ENCODE measurements at places on chromosomes 7 and 10. TPM values are rescaled to one million over a fixed set of nuclear protein-coding genes. Genes with fewer than 3 reads are reported as not detected.

The C10orf71 gene
- not detected for total RNA-seq

The HMX2 gene
- not detected for total RNA-seq

The FFAR4 gene
- total RNA-seq = under 0.01 TPM

The SYT15 gene
- 0.10 TPM for total RNA-seq

The CALHM1 gene
- not detected for total RNA-seq

The UBE3C gene
- 44.0 TPM for total RNA-seq

The AGAP4 gene
- total RNA-seq = 4.2 TPM

The SLC29A4 gene
- total RNA-seq = 0.10 TPM

The SLC25A13 gene
- 23.8 TPM for total RNA-seq

The SOSTDC1 gene
- not detected for total RNA-seq

The CRHR2 gene
- total RNA-seq = not detected

The STEAP1 gene
- total RNA-seq = 0.21 TPM

The CCL24 gene
- total RNA-seq = not detected

The CPA1 gene
- total RNA-seq = not detected

The CHAT gene
- total RNA-seq = not detected

The CYP26A1 gene
- total RNA-seq = not detected

The WDR91 gene
- total RNA-seq = 14.3 TPM

The CDNF gene
- total RNA-seq = 1.0 TPM

The PDE6C gene
- not detected for total RNA-seq

The NPC1L1 gene
- not detected for total RNA-seq

The AQP1 gene
- 0.42 TPM for total RNA-seq

The GSTO2 gene
- total RNA-seq = 0.84 TPM

The CCDC172 gene
- total RNA-seq = not detected
